ENCODE measurements at places on chromosomes 5 and 9.

DNA sequence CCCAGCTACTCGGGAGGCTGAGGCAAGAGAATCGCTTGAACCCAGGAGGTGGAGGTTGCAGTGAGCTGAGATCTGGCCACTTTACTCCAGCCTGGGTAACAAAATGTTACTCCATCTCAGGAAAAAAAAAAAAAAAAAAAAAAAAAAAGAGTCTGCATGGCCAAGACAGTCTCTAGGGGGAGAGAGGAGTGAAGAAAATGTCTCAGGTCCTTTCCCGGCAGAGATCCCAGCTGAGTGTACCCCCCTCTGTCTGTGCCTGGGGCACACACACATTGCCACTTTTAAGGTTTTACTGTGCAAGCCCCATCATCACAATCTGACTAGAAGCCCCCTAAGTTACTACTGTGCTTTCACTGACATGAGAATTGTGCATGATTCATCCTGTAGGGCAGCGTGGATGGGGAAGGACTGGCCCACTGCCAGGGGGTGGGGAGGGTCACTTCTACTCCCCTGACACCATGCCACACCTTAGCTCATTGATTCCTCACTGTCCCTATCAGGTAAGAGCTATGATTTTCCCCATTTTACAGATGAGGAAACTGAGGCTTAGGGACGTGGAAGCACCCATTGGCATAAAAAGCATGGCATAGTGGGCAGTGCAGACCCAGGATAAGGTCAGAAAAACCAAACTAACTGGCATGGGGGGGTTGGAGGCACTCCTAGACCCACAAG is 102.3 kb upstream of the LARP1 start:
- DNase-seq, result no peak
- H3K4me3 ChIP-seq, result no peak overlapping the region
- H3K4me1 ChIP-seq, result no peaks in the 10 kb centered on the region
- no peak overlapping the region for H3K27ac ChIP-seq
- H3K36me3 ChIP-seq, result no peaks in the 10 kb centered on the region

GRCh38 chr5:135565266-135565665 is 13.5 kb downstream of the CXCL14 start:
- H3K36me3 ChIP-seq, result no peaks in the 10 kb centered on the region
- no peak for DNase-seq
- H3K27me3 ChIP-seq, result no peaks in the 10 kb centered on the region
- H3K27ac ChIP-seq, result no peak overlapping the region
- H3K4me1 ChIP-seq, result no peaks in the 10 kb centered on the region

DNA sequence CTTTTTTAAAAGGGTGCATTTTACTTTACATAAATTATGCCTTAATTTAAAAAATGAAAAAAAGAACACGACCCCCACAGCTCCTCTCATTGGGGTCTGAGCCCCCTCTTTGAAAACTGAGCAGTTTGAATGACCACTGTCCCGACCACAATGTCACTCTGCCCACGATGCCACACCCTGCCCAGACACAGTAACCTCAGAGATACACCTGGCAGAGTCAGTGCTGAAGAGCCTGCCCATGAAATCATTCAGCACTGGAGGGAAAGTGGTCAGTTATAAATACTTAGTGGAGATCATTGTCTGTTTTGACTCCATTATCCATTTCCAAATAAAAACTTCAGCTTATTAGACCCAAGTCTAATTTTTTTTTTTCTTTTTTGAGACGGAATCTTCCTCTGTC is 49.3 kb downstream of the DNAJC21 start:
- H3K27ac ChIP-seq, result no peak overlapping the region
- H3K36me3 ChIP-seq, result no peaks in the 10 kb centered on the region
- H3K27me3 ChIP-seq, result no peaks in the 10 kb centered on the region
- H3K4me3 ChIP-seq, result no peak overlapping the region
- H3K4me1 ChIP-seq, result no peaks in the 10 kb centered on the region

DNA sequence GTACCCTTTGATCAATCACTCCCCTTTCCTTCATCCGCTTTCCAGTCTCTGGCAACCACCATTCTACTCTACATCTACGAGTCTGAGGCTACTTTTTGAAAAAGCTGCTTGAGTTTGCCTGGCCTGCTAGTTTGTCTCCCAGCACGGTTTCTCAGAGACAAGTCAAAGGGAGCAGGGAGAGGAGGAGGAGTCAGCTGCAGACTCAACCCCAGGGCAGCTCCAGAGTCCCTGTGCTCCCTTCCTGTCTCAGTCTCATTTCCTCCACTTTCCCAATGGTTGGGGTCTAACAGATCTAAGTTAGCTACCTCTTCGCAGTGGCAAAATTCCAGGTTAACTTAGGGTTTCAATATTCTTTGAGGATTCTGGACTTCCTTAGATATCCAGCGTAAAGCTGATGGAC is 80.0 kb upstream of the PCA3 start:
- H3K36me3 ChIP-seq, result no peaks in the 10 kb centered on the region
- no peak overlapping the region for H3K4me3 ChIP-seq
- no peak for DNase-seq
- H3K27me3 ChIP-seq, result no peaks in the 10 kb centered on the region
- H3K4me1 ChIP-seq, result peaks cover 21% of the 10 kb centered on the region

DNA sequence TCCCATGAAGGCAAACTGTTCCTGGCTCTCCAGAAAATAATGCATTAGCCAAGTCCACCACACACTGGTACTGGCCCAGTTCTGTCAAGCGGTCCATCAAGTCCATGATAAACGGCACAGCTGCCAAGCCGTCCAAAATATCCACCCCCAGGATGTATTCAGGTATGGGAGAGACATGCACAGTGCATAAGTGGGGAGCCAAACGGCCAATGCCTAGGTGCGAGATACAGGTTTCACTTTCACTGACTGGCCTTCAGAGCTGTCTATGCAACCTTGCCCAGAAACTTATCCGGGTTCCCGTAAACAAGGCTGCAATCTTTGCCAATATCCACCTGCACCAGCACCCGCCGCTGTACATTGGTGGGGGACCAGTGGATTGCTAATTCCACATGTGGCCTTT is 795.8 kb downstream of the EFNA5 start:
- H3K27me3 ChIP-seq, result no peaks in the 10 kb centered on the region
- no peak for DNase-seq
- H3K36me3 ChIP-seq, result no peaks in the 10 kb centered on the region
- H3K4me3 ChIP-seq, result no peak overlapping the region
- H3K27ac ChIP-seq, result no peak overlapping the region

DNA sequence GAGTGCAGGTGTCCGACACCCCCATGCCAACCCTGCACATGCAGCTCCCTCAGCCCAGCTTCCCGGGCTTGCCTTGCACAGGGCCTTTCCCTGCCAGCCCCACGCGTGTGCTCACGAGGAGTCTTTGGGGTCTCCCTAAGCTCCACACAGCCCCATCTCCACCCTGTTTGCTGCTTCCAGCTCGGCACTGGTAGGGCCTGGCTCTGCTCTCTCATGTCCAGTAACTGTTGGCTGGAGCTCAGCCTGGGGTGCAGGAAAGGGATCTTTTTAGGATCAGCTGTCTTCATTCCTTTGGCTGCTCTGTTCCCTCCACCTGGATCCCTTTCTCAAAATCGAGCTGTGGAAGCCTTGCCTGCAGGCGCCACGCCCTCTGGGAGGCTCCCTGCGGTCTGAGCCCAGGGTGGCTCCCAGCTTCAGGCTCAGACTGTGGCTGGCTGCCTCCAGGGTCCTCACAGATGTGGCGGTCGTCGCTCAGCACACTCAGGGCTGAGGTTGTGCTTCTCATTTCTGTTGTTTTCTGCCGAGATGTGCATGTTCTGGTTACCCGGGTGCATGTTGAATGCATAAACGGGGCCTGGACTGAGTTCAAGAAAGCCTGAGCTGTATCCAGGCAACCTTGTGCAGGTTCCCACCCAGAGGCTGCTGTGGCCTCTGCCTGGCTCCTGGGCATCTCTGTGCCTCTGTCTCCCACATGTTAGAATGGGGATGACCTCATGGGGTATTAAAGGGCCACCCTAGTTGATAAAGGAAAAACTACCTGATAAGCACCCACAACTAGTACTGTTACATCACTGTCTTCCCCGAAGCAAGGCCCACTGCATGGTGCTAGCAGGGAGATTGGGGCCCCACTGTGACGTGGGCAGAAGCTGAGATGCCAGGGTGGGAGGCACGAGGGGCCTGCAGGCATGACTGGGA is 4.3 kb downstream of the CACNA1B start:
- no peak for DNase-seq
- H3K4me3 ChIP-seq, result no peak overlapping the region
- no peak overlapping the region for H3K27ac ChIP-seq
- no peaks in the 10 kb centered on the region for H3K4me1 ChIP-seq
- H3K36me3 ChIP-seq, result no peaks in the 10 kb centered on the region
- H3K27me3 ChIP-seq, result no peaks in the 10 kb centered on the region

DNA sequence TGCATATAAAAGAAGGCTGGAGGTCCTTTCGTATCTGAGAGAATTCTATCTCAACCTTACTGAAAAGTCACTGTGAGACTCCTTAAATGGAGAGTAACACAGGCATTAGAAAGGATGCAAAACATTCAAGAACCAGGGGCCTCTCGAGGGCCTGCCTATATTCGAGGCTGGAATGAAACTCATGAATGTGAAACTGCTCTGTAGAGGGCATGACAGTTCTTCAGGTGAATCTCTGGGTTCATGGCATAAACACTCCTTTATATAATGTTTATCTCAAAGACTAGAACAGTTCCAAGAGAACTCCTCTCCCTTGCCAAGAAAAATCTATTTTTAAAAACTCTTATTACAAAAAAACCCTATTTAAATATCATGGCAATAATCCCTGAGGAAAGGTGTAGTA is 113.9 kb downstream of the SEC61B start:
- H3K4me1 ChIP-seq, result no peaks in the 10 kb centered on the region
- no peak overlapping the region for H3K27ac ChIP-seq
- DNase-seq, result no peak
- no peaks in the 10 kb centered on the region for H3K36me3 ChIP-seq

GRCh38 chr9:126665644-126666035 is 51.9 kb downstream of the LMX1B start:
- H3K36me3 ChIP-seq, result no peaks in the 10 kb centered on the region
- H3K4me1 ChIP-seq, result peaks cover 3% of the 10 kb centered on the region
- peaks cover 78% of the 10 kb centered on the region for H3K27me3 ChIP-seq
- H3K4me3 ChIP-seq, result no peak overlapping the region

GRCh38 chr5:36243653-36244052 is 1.9 kb upstream of the NADK2 start:
- no peaks in the 10 kb centered on the region for H3K27me3 ChIP-seq
- H3K4me1 ChIP-seq, result peaks cover 24% of the 10 kb centered on the region
- peak overlapping the region; percentile 28 for H3K27ac ChIP-seq

DNA sequence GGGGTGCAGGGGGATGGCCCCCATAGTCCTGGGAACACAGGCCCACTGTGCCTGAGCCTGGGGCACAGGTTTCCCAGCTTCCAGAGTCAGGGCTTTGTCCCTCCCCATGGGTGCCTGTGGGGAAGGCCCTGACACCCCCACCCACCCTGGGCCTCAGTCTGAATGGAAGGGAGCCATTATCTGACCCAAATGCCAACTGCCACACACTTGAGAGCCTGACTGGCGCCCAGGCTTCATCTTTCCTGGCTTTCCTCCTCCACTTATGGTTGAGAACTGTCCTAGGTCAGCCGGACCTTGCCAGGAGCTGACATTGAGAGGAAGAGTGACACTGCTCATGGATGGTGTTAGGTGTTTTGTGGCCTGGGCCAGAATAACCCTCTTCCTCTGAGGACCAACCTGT is 24.0 kb downstream of the SH3PXD2B start:
- H3K27ac ChIP-seq, result peak overlapping the region; percentile 20
- no peaks in the 10 kb centered on the region for H3K27me3 ChIP-seq
- H3K4me1 ChIP-seq, result peaks cover 9% of the 10 kb centered on the region
- H3K4me3 ChIP-seq, result no peak overlapping the region

DNA sequence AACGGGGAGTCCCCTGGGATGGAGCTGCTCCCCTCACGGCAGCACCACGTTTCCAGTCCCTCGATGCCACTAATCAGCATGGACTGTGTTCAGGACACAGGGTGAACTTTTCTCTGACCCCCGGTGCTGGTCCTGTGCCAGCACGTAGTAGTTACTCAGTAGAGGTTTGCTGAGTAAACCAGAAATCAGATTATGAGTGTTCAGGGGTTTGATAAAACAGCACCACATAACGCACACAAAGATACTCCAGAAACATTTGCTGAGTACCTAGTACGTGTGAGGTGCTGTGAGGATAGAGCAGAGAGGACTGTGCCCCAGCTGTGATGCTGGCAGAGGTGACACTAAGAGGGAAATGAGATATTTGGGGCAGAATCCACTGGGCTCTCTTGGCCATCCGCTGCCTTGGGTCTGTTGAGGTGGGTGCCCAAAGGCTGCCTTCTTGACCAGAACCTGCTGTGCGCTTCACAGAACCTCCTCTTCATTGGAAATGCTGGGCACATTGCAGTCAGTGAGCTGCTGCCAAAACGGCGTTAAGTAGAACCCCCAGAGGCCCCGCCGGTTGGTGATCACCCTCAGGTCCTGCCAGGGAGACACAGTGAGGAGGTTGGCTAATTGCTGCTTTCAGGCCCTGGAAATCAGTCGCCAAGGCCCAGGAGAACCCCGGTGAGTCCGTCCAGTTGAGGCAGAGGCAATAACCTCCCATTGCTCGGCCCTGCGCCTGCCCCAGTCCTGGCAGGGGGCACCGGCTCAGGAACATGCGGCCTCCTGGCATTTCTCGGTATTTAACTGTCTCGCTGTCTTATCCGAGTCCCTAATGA is 49.4 kb downstream of the NEURL1B start:
- peak overlapping the region; percentile 69 for H3K27ac ChIP-seq
- H3K4me1 ChIP-seq, result peaks cover 90% of the 10 kb centered on the region
- no peak overlapping the region for H3K4me3 ChIP-seq
- no peaks in the 10 kb centered on the region for H3K27me3 ChIP-seq
- H3K36me3 ChIP-seq, result no peaks in the 10 kb centered on the region

- DNase-seq, result peak; percentile 32
- no peak overlapping the region for H3K4me3 ChIP-seq
- no peak overlapping the region for H3K27ac ChIP-seq
- no peaks in the 10 kb centered on the region for H3K4me1 ChIP-seq
- H3K27me3 ChIP-seq, result no peaks in the 10 kb centered on the region
Observed at GRCh38 chr5:109225716-109226625, 183.8 kb downstream of the PJA2 start.

GRCh38 chr9:17017931-17018491 is 116.8 kb upstream of the CNTLN start:
- no peaks in the 10 kb centered on the region for H3K36me3 ChIP-seq
- H3K27ac ChIP-seq, result peak overlapping the region; percentile 80
- H3K4me3 ChIP-seq, result no peak overlapping the region

GRCh38 chr5:158235159-158235547 is 376.2 kb upstream of the CLINT1 start:
- DNase-seq, result no peak
- H3K36me3 ChIP-seq, result no peaks in the 10 kb centered on the region
- no peak overlapping the region for H3K27ac ChIP-seq

GRCh38 chr9:96618209-96619123 is 1.2 kb downstream of the CDC14B start:
- H3K27me3 ChIP-seq, result no peaks in the 10 kb centered on the region
- DNase-seq, result peak; percentile 46
- peak overlapping the region; percentile 86 for H3K27ac ChIP-seq

GRCh38 chr5:74641735-74642542 is 1.4 kb upstream of the ENC1 start:
- peak overlapping the region; percentile 63 for H3K27ac ChIP-seq
- peak overlapping the region; percentile 63 for H3K4me3 ChIP-seq
- no peaks in the 10 kb centered on the region for H3K36me3 ChIP-seq
- DNase-seq, result peak; percentile 52
- no peaks in the 10 kb centered on the region for H3K27me3 ChIP-seq
- H3K4me1 ChIP-seq, result peaks cover 1% of the 10 kb centered on the region

Measured in tibial artery (tissue), 4 donors.